Activated CD4-positive, alpha-beta memory T cell treated with anti-CD3 and anti-CD28 coated beads for 36 hours (primary cell): ENCODE measurements at places on chromosomes 5 and 9. TPM values are rescaled to one million over a fixed set of nuclear protein-coding genes. Genes with fewer than 3 reads are reported as not detected.

- H3K27me3 ChIP-seq, result no peaks in the 10 kb centered on the region
- H3K27ac ChIP-seq, result no peak overlapping the region
- peaks cover 4% of the 10 kb centered on the region for H3K36me3 ChIP-seq
- H3K4me1 ChIP-seq, result no peaks in the 10 kb centered on the region
- no peak for DNase-seq
Observed at GRCh38 chr9:128715436-128715750, 8.5 kb downstream of the ZDHHC12 start.

DNA sequence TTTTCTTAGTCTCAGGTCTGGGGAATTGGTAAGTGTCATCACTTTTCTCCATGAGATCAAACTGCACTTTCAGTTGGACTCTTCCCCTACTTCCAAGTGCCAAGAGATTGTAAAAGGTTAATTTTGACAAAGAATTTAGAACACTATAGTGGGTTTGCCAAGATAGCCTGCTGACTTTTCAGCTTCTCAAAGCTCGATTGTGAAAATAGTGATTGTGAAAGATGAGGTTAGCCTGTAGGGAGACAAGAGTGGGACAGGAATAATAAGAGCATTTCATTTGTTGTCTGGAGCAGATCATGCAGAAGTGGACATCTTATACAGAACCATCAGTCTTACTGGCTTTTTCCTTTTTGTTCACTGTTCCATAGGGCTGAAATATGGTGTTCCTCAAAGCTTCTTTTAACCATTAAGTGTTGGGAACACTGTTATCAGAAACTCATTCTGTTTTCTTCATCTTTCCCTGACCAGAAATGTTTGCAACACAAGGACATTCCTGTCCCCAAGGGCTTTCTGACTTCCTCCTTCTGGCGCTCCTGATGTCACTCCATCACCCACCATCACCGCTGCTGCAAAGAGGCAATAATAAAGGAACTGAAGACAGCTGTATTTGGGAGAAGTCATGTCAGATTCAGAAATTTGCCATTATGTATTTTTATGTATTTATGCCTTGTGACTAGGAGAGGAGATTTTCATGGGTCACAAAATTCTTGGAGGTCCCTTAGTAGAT, 11.6 kb upstream of the SPTAN1 start:
- DNase-seq, result no peak
- no peaks in the 10 kb centered on the region for H3K27me3 ChIP-seq
- H3K4me1 ChIP-seq, result peaks cover 7% of the 10 kb centered on the region
- peak overlapping the region; percentile 8 for H3K27ac ChIP-seq
- H3K36me3 ChIP-seq, result peaks cover 36% of the 10 kb centered on the region

DNA sequence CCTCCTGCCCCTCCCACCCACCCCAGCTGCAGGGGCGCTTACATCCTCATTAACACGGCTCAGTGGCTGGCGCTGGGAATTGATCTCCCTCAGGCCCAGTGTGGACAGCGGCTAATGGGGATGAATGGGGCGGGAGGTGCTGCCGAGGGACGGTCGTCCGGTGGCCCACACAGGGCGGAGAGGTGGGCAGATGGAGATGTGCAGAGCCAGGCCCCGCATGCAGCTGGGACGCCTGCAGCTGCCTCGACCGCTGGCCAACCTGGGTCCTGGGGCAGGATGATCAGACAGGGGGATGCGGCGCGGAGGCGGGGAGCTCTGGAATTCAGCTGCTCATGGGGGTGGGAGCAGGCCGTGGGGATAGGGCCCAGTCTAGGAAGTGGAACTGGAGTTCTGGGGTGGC, 17.6 kb downstream of the TSPAN17 start:
- no peaks in the 10 kb centered on the region for H3K36me3 ChIP-seq
- peaks cover 8% of the 10 kb centered on the region for H3K4me1 ChIP-seq
- H3K27ac ChIP-seq, result no peak overlapping the region
- DNase-seq, result no peak
- H3K27me3 ChIP-seq, result peaks cover 11% of the 10 kb centered on the region
- no peak overlapping the region for H3K4me3 ChIP-seq

DNA sequence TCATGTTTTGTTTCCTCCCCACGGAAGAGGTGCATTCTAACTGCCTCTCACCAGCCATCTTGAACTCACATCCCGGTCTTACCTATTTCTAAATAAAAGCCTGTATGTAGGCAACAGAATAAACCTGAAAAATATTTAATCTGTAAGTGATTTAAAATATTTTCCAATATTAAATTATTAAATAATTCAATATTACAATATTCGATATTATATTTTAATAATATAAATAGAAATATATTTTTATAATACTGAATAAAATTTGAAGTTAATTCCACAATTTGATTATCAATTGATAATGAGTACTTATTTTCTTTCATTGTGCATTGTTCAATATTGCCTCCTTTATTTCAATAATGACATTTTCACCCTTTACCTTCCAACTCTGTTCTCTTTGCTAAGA, 404.4 kb downstream of the CYLC2 start:
- H3K36me3 ChIP-seq, result no peaks in the 10 kb centered on the region
- peaks cover 2% of the 10 kb centered on the region for H3K27me3 ChIP-seq
- no peak overlapping the region for H3K4me3 ChIP-seq
- H3K4me1 ChIP-seq, result no peaks in the 10 kb centered on the region

DNA sequence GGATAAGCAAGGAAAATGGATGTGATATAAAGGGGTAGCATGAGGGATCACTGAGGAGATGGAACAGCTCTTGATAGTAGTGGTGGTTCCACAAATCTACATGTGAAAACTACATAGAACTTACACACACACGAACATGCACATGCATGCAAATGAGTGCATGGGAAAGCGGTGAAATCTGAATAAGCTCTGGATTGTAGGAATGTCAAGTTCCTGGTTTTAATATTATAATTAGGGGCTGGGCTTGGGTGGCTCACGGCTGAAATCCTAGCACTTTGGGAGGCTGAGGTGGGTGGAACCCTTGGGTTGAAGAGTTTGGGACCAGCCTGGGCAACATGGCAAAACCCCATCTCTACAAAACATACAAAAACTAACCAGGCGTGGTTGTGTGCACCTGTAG, 13.1 kb upstream of the PDCL start:
- peaks cover 11% of the 10 kb centered on the region for H3K4me1 ChIP-seq
- H3K27me3 ChIP-seq, result no peaks in the 10 kb centered on the region
- no peak for DNase-seq
- H3K36me3 ChIP-seq, result peaks cover 6% of the 10 kb centered on the region
- no peak overlapping the region for H3K4me3 ChIP-seq

ZNF474 gene
- not detected for total RNA-seq
